NCI-H2081 (cell line): ENCODE measurements at places on chromosomes 7 and 10.

GRCh38 chr10:78699971-78700370 is 368.8 kb upstream of the ZMIZ1 start:
- no peak for DNase-seq

GRCh38 chr10:10792681-10793080 is 225.0 kb upstream of the CELF2 start:
- no peak for DNase-seq

DNA sequence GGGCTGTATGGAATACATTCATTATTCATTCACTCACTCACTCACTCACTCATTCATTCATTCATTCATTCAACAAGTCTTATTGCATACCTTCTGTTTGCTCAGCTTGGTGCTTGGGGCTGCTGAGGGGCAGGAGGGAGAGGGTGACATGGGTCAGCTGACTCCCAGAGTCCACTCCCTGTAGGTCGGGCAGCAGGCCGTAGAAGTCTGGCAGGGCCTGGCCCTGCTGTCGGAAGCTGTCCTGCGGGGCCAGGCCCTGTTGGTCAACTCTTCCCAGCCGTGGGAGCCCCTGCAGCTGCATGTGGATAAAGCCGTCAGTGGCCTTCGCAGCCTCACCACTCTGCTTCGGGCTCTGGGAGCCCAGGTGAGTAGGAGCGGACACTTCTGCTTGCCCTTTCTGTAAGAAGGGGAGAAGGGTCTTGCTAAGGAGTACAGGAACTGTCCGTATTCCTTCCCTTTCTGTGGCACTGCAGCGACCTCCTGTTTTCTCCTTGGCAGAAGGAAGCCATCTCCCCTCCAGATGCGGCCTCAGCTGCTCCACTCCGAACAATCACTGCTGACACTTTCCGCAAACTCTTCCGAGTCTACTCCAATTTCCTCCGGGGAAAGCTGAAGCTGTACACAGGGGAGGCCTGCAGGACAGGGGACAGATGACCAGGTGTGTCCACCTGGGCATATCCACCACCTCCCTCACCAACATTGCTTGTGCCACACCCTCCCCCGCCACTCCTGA is 2.4 kb downstream of the EPO start:
- no peak for DNase-seq

DNA sequence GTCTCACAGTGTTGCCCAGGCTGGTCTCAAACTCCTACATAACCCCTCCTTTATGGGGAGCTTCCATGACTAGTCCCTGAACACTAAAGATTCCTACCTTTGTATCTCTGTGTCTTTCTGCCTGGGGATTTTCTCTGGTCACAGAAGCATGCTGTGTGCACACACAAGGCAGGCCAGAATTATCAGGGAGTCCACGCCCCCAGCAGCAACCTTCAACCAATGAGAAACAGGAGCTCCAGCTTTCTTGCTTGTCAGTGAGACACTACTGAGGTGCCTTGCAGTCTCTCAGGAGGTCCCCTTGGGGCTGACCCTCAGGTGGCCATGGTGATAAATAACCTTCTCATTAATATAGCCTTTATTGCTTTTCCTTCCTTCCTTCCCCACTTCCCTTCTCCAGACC is 45.1 kb upstream of the AUTS2 start:
- DNase-seq: no peak

DNA sequence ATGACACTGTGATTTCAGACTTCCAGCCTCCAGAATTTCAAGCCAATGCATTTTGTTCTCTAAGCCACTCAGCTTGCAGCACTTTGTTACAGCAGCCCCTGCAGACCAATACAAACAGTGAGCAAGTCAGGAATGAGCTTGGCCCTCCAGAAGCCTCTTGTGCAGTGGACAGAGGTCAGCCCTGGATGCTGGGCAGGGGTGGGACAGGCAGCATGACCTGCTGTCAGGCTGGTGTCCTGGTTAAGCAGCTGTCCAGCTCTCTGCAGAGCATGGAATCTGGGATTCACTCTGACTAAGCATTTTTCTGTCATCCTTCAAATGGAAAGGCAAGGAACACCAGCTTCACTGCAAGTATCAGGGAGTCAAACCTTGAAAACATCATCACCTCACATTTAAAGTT is 85.5 kb upstream of the GDF10 start:
- DNase-seq: no peak

GRCh38 chr10:35445150-35445884 is 109.0 kb downstream of the CCNY start:
- no peak for DNase-seq

DNA sequence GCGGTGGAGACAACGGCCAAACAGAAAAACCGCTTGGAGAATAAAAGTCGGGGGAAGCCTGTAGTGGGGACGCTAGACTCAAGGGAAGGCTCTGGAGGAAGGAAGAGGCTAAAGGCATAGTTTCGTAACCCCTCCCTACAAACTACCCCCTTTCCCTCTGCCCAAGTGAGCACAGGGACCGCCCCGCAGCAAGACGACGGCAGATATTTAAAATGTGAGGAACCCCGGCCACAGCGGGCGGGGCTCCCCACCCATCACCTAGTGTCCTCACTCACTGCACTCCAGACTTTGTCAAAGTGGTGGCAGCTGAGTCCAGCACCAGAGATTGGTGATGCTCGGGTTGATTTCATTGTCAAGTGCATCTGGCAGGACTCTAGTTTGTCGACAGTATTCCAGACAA is 69.1 kb downstream of the PRKAG2 start:
- DNase-seq: no peak

DNA sequence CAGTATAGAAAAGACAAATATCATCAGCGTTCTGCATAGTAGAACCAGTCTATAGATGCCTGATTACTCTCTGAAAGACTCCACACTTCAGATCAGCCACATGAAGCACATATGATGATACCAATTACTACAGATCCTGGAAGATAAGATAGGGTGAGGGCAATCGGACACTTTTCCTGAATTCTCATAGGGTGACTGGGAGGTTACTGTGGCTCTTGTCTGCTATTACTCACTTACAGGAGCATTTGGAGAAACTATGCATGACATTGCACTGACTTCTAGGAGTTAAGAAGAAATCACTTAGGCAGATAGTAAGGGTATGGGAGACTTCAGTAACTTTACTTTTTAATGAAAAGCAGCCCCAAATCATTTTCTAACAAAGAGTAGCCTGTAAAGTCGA is 1140.9 kb downstream of the XPNPEP1 start:
- DNase-seq: no peak

- no peak for DNase-seq
Measured at GRCh38 chr10:118032564-118032963, 14.2 kb downstream of the RAB11FIP2 start.

GRCh38 chr7:151736403-151736909 is 140.5 kb downstream of the PRKAG2 start:
- DNase-seq: peak; percentile 91

- DNase-seq: no peak
Measured at GRCh38 chr10:7111561-7111960, 299.3 kb downstream of the SFMBT2 start.

- DNase-seq: no peak
Measured at GRCh38 chr10:9294132-9294663, 1239.7 kb downstream of the GATA3 start.

DNA sequence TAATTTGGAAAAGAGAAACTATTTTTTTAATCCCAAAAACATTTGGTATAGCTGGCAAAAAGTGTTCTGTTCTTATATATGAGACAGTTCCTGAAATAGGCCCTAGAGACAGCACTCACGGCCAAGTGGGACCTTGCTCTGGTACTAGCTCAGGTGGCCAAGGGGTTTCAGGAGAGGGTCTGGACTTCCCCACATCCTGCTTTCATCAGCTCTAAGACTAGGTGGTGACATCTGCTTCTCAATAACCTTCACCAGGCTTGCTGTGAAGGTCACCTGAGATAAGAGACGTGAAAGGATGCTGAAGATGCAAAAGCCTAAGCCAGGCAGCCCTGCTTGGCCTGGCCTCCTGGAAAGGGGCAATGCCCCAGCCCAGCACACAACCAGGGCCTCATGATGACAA is 40.6 kb downstream of the RBM28 start:
- no peak for DNase-seq

GRCh38 chr7:102455596-102455995 is 9.1 kb downstream of the ALKBH4 start:
- no peak for DNase-seq

GRCh38 chr7:144659211-144659610 is 176.6 kb downstream of the TPK1 start:
- DNase-seq: no peak

GRCh38 chr7:32893207-32893524 is 1.6 kb upstream of the KBTBD2 start:
- no peak for DNase-seq

GRCh38 chr7:25656581-25657026 is 428.3 kb upstream of the NPVF start:
- peak; percentile 16 for DNase-seq

- no peak for DNase-seq
Measured at GRCh38 chr7:78985509-78985908, 468.0 kb downstream of the MAGI2 start.

- DNase-seq: no peak
Measured at GRCh38 chr7:113394856-113395255, 276.5 kb upstream of the SMIM30 start.

- DNase-seq: no peak
Measured at GRCh38 chr10:100970076-100970913, 991 bp downstream of the SEMA4G start.

GRCh38 chr7:80413383-80413945 is 98.4 kb downstream of the GNAT3 start:
- DNase-seq: no peak

DNA sequence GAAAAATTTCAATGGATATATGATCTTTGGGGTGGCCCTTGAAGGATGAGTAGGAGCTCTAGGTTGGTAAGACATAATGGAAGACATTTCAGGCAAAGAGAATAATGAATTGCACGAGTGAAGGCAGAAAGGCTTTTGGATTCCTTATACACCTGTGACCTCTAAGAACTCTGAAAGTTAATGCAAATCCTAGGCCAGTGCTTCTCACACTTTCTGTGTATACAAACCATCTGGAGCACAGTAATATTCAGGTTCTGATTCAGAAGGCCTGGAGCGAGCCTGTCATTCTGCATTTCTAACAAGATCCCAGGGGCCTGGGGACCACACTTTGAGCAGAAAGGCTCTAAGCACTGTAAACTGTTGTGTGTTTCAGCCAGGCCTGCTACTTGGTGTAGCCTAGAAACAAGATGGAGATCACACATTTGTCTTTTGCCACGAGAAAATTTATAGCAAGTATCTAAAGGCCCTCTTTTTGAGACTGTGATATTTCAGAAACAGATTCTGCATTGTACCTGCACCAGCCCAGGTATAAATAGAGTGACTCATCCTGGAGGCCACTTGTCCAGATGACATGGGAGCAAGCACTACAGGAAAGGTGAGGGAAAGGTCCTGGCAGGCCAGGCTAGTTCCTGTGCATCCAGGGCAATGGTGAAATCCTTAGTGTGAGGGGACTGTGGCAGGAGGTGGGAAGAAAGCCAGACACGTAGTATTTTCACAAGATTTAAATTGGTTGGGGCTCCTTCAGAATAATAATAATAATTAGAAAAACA is 24.4 kb downstream of the MRPS33 start:
- no peak for DNase-seq

- no peak for DNase-seq
Measured at GRCh38 chr10:28077889-28078288, 79.0 kb upstream of the ODAD2 start.
